Activated CD4-positive, alpha-beta memory T cell treated with anti-CD3 and anti-CD28 coated beads, Interleukin-2, amount 10 ng/mL, durations not matched to agents 7 days and 5 days (primary cell): ENCODE measurements at places on chromosomes 13 and 19.

DNA sequence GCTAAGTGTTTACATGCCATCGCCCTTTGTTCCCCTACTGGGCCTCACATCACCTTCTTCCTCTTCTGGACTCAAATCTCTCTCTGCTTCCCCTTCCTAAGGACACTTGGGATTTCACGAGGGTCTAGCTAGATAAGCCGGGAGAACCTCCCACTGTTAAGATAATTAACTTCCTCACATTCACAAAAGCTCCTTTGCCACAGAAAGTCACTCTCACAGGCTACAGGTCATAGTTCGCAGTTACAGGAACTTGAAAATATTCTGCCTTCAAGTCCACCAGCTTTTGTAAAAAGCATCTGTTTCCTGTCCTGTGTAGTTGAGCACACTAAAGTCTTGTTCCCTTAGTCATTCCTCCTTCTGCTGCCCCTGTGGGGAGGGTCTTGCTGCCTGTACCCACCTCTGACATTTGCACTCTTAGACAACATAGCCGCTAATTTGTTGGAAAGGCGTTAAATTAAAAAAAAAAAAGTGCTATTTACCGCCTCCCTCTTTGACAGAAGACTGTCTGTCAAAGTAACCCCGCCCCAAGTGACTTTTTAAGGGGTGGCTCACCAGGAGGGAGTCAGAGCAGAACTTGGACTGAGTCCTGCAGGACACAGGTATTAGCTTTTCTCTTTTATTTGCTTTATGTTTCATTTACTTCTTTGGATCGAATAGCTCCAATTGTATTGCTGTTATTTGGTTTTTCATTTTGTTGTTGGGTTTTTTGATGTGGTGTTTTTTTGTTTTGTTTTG is 26.8 kb upstream of the CEACAM21 start:
- peak; percentile 88 for DNase-seq
- peak overlapping the region; percentile 99 for H3K4me3 ChIP-seq
- H3K27me3 ChIP-seq, result no peaks in the 10 kb centered on the region
- H3K36me3 ChIP-seq, result peaks cover 48% of the 10 kb centered on the region
- H3K4me1 ChIP-seq, result peaks cover 62% of the 10 kb centered on the region
- peak overlapping the region; percentile 99 for H3K27ac ChIP-seq

GRCh38 chr13:94303644-94304174 is 175.8 kb downstream of the DCT start:
- DNase-seq, result no peak
- no peak overlapping the region for H3K27ac ChIP-seq
- H3K27me3 ChIP-seq, result peaks cover 5% of the 10 kb centered on the region
- no peak overlapping the region for H3K4me3 ChIP-seq

DNA sequence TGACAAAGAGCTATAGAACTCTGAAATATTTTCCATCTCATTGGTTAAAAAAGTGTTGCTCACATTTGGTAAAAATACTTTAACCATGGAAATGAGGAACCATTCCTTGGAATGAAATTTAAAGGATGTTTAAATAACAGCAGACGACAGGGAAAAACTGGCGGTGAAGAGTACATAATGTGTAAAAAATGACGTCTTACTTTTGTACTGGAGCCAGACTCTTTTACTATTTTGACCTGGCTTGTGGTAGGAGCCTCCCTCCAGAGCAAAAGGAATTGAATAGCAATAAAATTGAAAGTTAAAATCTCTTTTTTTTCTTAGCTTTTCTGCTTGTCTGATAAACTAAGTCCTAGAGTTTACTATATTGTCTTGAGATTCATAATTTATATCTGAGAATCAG is 426.2 kb upstream of the KLHL1 start:
- no peak overlapping the region for H3K27ac ChIP-seq
- no peaks in the 10 kb centered on the region for H3K4me1 ChIP-seq
- H3K36me3 ChIP-seq, result no peaks in the 10 kb centered on the region

DNA sequence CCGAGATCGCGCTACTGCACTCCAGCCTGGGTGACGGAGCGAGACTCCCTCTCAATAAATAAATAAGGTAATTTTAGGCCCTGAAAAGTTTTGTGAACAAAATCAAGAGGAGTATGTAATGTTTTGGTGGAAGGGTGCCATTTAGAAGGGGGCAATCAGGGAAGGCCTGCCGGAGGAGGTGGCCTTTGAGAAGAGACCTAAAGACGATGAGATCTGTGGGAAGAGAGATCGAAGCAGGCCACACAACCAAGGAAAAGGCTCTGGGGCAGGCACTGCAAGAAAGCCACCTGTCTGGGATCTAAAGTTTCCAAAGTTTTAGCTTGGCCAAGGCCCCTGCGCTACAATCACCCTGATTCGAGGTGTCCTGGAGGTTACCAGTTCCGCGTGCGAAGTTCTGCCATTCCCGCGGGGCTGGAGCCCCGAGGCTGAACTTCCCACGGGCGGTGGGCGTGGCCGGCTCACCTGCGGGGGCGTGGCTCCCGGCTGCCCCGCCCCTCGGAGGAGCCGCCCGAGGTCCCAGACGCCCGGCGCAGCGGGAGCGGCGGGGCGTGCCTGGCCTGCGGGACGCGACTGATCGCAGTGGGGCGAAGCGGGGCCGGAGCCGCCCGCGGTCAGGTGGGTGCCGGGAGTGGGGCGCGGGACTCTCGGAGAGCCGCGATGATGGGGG is at the start of gene KLC3:
KLC3 (plus strand) TSS at position 519 of the 667 bp plus-strand sequence. CDS start 4,792 bp downstream, outside the sequence.
- no peaks in the 10 kb centered on the region for H3K36me3 ChIP-seq
- peaks cover 13% of the 10 kb centered on the region for H3K27me3 ChIP-seq
- peaks cover 7% of the 10 kb centered on the region for H3K4me1 ChIP-seq
- H3K4me3 ChIP-seq, result peak within 1 kb of the TSS; percentile 15

- H3K4me3 ChIP-seq, result no peak overlapping the region
- no peaks in the 10 kb centered on the region for H3K27me3 ChIP-seq
- no peak for DNase-seq
- peaks cover 8% of the 10 kb centered on the region for H3K4me1 ChIP-seq
These were observed 87.2 kb upstream of the TNFSF11 start for GRCh38 chr13:42486711-42487198.

- no peaks in the 10 kb centered on the region for H3K27me3 ChIP-seq
- H3K4me1 ChIP-seq, result no peaks in the 10 kb centered on the region
- no peak for DNase-seq
- H3K27ac ChIP-seq, result no peak overlapping the region
These were observed 649.3 kb upstream of the ARGLU1 start for GRCh38 chr13:107217251-107217650.

DNA sequence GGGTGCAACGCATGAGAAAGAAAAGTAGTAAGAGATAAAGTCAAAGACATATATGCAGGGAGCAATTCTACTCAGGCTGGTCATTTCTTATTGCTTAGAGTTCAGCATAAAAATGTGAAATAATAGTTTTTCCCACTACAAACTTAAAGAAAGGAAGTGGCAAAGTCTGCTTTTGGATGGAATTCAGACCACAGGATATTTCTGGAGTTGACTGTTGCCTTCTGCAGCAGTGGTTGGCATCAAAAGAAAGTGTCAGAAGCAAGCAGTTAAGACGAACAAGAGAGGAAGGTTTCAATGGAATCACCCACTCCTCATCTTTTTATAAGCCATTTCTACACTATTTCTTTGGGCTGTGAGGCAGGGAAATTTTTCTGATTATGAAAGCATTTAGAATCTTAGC is 36.2 kb upstream of the TRPC4 start:
- no peaks in the 10 kb centered on the region for H3K36me3 ChIP-seq
- no peak for DNase-seq
- no peak overlapping the region for H3K27ac ChIP-seq
- no peaks in the 10 kb centered on the region for H3K27me3 ChIP-seq

DNA sequence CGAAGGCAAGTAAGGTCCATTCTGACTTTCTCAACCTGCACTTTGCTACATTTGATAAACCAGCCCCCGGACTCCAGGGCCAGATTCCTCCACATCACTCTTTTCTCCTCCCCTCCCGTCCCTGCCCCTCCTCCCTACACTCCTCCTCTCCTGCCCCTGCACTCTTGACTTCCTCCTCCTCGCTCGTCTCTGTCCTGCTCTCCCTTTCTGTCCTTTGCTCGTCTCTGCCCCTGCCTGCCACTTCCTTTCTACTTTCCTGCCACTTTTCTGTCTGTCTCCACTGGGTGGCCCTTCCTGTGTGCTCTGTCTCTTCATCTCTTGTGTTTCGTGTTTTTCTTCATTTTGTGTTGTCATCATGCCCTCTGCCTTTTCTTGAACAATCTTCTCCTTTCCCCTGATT is 7.0 kb downstream of the U2AF2 start:
- H3K27me3 ChIP-seq, result no peaks in the 10 kb centered on the region
- no peak overlapping the region for H3K27ac ChIP-seq
- H3K4me3 ChIP-seq, result no peak overlapping the region
- DNase-seq, result no peak

DNA sequence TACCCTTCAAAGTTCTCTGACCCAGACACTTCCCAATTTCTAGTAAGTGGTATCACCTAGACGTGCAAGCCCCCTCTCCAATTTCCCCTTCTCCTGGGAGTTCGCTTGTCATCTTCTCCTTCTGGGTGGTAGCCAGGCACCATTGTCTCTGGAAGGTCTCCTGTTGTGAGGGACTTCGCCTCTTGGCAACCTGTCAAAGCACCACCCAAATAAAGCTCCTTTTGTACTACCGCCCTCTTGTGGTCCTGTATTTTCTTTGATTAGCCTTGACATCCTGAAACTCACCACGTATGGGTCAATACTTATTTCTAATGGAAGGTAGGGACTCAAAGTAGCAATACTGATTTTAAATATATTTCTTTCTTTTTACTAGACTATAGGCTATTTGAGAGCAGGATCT is 8.2 kb downstream of the GPC5 start:
- peaks cover 41% of the 10 kb centered on the region for H3K27me3 ChIP-seq
- no peak for DNase-seq

DNA sequence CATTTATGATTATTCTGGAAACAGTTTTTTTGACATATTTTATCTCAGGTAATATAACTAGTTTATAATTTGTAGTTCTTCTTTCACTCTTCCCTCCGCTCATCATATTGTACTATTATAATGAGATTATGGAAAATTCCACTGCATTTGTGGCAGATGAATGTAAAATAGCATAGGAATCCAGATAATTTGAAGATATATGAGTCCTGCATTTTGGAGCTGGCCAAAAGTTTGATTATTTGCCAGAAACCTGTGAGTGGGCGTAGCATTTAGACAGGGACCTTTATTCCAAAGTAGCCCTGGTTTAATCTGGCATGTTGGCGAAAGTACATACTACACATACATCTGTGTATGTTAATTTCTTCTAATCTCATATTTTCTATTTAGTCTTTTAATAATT is 65.2 kb downstream of the FNDC3A start:
- no peak overlapping the region for H3K4me3 ChIP-seq
- no peak for DNase-seq
- no peak overlapping the region for H3K27ac ChIP-seq

DNA sequence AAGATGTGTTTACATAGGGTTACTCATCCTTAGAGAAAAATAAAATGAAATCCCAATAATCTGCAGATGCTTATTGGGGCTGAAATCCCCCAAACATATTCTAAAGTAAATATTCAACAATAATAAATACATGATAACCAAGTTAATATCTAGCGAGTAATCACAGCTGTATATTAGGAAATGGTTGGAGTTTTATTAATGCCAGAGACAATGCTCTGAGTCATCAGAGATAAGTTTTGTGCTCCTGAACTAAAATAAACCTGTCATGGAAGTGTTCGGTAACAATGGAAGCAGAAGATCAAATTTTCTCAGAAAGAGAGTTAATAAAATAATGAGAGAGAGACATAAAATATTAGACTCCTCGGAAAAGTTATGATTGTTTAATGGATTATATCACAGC is 31.4 kb downstream of the FLT1 start:
- no peaks in the 10 kb centered on the region for H3K4me1 ChIP-seq
- peaks cover 4% of the 10 kb centered on the region for H3K27me3 ChIP-seq
- H3K27ac ChIP-seq, result no peak overlapping the region
- no peak for DNase-seq

- H3K27me3 ChIP-seq, result peaks cover 11% of the 10 kb centered on the region
- H3K27ac ChIP-seq, result no peak overlapping the region
- DNase-seq, result no peak
- peaks cover 22% of the 10 kb centered on the region for H3K36me3 ChIP-seq
- no peak overlapping the region for H3K4me3 ChIP-seq
These were observed 150.2 kb downstream of the DCT start for GRCh38 chr13:94329277-94329676.

GRCh38 chr13:72757792-72758535 is 23.7 kb downstream of the DIS3 start:
- no peaks in the 10 kb centered on the region for H3K4me1 ChIP-seq
- peaks cover 69% of the 10 kb centered on the region for H3K36me3 ChIP-seq
- no peak for DNase-seq
- no peaks in the 10 kb centered on the region for H3K27me3 ChIP-seq

DNA sequence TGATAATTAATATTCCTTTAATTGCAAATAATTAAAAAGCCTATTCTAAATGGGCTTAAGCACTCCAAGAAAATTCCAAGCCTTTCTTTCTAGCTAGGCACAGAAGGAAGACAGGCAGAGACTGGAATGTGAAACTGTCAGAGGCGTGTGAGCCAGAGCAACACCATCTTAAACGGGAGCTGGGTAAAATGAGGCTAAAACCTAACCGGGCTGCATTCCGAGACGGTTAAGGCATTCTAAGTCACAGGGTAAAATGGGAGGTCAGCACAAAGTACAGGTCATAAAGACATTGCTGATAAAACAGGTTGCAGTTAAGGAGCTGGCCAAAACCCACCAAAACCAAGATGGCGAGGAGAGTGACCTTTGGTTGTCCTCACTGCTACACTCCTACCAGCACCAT is 300.4 kb downstream of the SLITRK6 start:
- H3K27me3 ChIP-seq, result no peaks in the 10 kb centered on the region
- no peak for DNase-seq
- no peaks in the 10 kb centered on the region for H3K36me3 ChIP-seq
- no peak overlapping the region for H3K27ac ChIP-seq
- no peaks in the 10 kb centered on the region for H3K4me1 ChIP-seq

DNA sequence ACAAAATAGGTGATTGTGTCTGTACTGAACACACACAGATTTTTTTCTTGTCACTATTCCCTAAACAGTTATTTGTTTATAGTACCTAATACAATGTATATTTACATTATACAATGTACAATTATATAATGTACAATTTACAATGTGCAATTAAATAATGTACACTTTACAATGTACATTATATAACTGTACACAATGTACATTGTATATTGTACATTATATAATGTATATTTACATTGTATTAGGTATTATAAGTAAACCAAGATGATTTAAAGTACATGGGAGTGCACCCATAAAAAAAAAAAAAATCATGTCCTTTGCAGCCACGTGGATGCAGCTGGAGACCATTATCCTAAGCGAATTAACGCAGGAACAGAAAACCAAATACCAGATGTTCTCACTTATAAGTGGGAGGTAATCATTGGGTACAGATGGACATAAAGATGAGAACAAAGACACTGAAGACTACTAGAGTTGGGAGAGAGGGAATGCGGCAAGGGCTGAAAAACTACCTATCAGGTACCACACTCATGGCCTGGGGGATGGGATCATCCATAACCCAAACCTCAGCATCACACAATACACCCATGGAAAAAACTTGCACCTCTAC is 68.1 kb downstream of the ABCC4 start:
- no peak for DNase-seq
- H3K4me3 ChIP-seq, result no peak overlapping the region
- H3K27ac ChIP-seq, result no peak overlapping the region

- no peak for DNase-seq
- H3K27ac ChIP-seq, result no peak overlapping the region
- no peaks in the 10 kb centered on the region for H3K27me3 ChIP-seq
- H3K4me1 ChIP-seq, result no peaks in the 10 kb centered on the region
- H3K4me3 ChIP-seq, result no peak overlapping the region
- H3K36me3 ChIP-seq, result no peaks in the 10 kb centered on the region
These were observed 446.3 kb downstream of the OLFM4 start for GRCh38 chr13:53474878-53475277.
